ENCODE measurements at places on chromosomes 7 and 10. TPM values are rescaled to one million over a fixed set of nuclear protein-coding genes. Genes with fewer than 3 reads are reported as not detected.

The OR2F2 gene
- total RNA-seq: not detected

The ANXA8L1 gene
- 4.9 TPM for total RNA-seq

The ZSCAN21 gene
- total RNA-seq: 19.7 TPM

The TEX36 gene
- total RNA-seq: not detected

The NPFFR1 gene
- 9.1 TPM for total RNA-seq

The EEPD1 gene
- 21.3 TPM for total RNA-seq

The ANAPC16 gene
- total RNA-seq: 82.4 TPM

The LLCFC1 gene
- total RNA-seq: not detected

The FFAR4 gene
- not detected for total RNA-seq

Data from camera-type eye (tissue), 1 donor.